Lung (tissue), 17 donors: ENCODE measurements at places on chromosomes 13 and 19. TPM values are rescaled to one million over a fixed set of nuclear protein-coding genes. Genes with fewer than 3 reads are reported as not detected.

The CEACAM16 gene
- 0.26 TPM for total RNA-seq

DNA sequence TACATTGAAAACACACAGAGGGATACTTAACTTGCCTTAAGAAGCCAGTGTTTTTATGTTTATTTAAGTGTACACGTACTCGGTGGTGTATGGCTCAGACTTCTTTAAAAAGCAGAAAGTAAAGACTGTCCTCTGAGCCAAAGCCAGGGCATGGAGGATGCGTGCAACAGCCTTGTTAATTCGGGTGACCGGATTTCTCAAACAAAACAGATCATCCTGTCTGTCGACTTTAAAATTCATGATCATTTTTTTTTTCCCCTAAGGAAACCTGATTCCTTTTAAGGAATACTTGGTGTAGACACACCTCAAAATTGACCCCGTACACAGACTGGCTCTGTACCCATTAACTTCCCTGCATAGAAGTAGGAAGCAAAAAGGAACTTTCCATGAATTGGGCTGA is 124.7 kb upstream of the RNF113B start:
- H3K27ac ChIP-seq: no peak overlapping the region
- H3K27me3 ChIP-seq: no peaks in the 10 kb centered on the region
- no peak overlapping the region for H3K4me3 ChIP-seq
- peaks cover 21% of the 10 kb centered on the region for H3K4me1 ChIP-seq

- no peaks in the 10 kb centered on the region for H3K36me3 ChIP-seq
- H3K27ac ChIP-seq: no peak overlapping the region
- no peak overlapping the region for H3K4me3 ChIP-seq
Observed at GRCh38 chr19:54029301-54029700, 34.4 kb downstream of the VSTM1 start.

DNA sequence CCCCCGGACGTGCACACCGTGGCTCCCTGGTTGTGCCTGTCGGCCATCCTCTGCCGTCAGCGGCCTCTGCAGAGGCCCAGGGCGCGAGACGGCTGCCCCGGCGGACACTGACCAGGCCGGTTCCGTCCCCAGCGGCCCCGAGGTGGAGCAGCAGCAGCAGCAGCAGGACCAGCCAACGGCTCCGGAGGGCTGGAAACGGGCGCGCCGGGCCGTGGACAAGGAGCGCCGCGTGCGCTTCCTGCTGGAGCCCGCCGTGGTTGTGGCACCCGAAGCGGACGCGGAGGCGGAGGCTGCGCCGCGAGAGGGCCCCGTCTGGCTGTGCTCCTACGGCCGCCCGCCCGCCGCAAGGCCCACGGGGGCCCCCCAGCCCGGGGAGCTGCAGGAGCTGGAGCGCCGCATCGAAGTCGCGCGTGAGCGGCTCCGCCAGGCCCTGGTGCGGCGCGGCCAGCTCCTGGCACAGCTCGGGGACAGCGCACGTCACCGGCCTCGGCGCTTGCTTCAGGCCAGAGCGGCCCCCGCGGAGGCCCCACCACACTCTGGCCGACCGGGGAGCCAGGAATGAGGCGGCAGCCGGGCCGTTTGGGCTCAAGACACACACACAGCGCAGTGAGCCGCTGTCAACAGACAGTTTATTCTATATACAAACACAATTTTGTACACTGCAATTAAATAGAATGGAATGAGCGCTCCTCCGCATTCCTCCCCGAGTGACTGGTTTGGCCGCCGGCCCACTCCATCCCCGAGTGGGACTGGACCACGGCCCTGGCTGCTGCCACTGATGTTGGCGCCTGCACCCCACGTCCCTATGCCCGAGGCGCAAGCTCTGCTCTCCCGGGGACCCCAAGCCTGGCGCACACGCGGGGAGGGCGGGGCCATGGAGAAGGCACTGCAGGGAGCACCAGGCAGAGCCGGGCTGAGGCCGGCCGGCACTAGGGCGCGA is 9.1 kb downstream of the GRIN3B start:
- peak; percentile 95 for DNase-seq
- peaks cover 20% of the 10 kb centered on the region for H3K36me3 ChIP-seq
- peak overlapping the region; percentile 8 for H3K27ac ChIP-seq
- H3K4me1 ChIP-seq: no peaks in the 10 kb centered on the region
- H3K4me3 ChIP-seq: no peak overlapping the region

GRCh38 chr13:97371486-97372109 is 62.4 kb upstream of the RAP2A start:
- H3K4me1 ChIP-seq: peaks cover 2% of the 10 kb centered on the region
- H3K36me3 ChIP-seq: peaks cover 15% of the 10 kb centered on the region
- H3K27ac ChIP-seq: no peak overlapping the region
- H3K27me3 ChIP-seq: no peaks in the 10 kb centered on the region
